Esophagus squamous epithelium (tissue), 5 donors: ENCODE measurements at places on chromosomes 13 and 19.

DNA sequence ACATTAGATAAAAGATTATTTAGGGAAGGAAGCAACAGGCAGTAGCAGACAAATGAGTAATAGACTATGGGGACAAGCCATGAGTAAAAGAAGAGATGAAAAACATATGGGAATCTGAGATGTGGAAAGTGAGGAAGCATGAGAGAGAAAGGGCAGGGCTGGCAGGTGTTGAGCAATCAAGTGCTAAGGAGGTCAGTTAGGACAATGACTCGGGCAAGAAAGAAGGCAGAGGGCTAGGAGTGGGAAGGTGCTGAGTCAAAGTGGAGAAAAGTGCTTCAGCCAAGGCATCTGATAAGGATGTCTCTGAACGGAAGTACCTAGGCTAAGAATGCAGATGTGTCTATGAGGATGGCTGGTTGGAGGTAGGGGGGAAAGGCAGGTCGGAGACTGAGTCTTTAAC lies 291.9 kb upstream of the HTR2A start:
- no peak for DNase-seq

DNA sequence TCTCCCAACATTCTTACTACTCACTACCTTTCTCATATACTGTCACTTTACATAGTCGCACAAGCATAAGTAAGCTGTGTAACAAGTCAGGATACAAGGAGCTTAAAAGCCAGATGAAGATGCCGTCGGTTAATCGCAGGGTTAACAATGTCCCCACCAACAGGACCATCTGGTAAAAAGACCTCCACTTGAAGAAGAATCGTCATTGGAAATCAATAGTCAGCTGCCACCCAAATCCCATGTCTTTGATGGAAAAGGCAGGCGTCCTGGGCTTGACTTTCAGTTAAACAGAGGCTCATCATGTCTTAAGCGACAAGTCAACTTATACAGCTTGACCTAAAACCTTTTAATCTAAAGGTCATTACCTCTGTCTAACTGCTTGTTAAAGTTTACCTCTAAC lies 27.2 kb downstream of the DOCK9 start:
- DNase-seq: no peak

- no peak for DNase-seq
These were observed 10.1 kb downstream of the C19orf38 start for GRCh38 chr19:10858204-10858828.

GRCh38 chr13:105139380-105140285 lies 1395.8 kb downstream of the EFNB2 start:
- peak; percentile 4 for DNase-seq

- DNase-seq: no peak
These were observed 24.2 kb downstream of the C19orf12 start for GRCh38 chr19:29690842-29691241.
